ENCODE measurements at places on chromosomes 2 and 18.

GRCh38 chr2:19496646-19497045, 138.2 kb upstream of the OSR1 start:
- DNase-seq = no peak

DNA sequence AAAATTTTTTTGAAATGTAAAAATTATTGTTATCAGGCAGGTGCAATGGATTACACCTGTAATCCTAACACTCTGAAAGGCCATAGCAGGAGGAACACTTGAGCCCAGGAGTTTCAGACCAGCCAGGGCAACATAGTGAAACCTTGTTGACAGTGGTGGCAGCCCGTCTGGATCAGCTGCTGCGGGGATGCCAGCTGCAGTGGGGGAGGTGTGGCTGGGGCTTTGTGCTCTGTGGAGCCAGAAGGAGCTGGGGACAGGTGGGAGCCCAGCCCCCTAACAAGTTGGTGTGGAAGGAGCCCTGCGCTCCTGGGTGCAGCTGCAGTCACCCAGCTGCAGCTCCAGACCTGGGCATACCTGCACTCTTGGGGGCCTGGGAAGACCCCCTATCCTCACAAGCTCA, 182.4 kb upstream of the MC4R start:
- no peak for DNase-seq

DNA sequence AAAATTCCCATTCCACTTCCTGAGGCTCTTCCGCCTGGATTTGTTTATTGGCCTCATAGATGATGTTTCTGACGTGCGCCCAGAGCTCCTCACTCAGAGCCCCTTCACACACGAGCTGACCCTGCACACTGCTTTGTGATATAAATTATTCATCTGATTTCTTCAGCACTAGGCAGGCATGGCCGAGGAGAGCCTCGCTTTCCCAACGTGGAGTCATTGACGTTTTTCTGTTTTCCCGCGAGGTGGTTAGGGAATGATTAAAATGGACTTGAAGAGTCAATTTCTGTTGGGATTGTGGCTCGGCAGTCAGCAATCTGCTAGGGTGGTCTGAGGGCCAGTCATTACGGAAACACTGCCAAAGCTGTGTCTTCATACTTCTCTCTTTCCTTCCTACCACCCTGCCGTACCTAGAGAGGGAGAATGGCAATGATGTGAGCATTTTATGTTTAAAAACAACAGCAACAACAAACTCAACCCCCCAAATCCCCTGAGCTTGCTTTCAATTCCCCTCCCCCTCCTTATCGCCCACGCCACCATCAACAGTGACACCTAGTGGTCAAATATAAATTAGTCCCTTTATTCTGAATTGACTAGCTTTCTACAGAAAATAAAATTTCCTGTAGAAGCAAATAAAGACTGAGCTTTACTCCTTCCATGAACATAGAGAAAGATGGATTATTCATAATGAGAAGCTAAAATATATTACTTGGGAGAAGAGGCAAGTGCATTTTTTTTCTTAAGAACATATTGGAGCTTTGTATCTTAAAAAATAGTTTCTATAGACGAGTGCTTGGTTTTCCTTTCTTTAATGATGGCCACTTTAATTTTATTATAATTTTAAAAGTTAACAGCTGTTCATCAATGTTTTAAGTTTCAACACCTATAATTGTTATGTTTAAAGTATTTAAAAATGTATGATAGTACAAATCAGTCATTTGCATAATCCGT, 285.1 kb downstream of the MTX2 start:
- DNase-seq = peak; percentile 12

DNA sequence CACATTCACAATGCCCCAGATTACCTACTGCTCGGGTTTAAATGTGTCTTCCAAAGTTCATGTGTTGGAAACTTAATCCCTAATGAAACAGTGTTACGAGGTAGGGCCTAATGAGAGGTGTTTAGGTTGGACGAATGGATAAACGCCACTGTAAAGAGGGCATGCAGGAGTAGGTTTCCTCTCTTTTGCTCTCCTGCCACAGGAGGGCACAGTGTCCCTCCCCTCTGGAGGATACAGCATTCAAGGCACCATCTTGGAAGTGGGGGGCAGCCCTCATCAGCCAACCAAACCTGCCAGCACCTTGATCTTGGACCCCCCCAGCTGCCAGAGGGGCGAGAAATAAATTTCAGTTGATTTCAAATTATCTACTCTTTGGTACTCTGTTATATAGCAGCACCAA, 103.5 kb downstream of the TSHZ1 start:
- DNase-seq = no peak

DNA sequence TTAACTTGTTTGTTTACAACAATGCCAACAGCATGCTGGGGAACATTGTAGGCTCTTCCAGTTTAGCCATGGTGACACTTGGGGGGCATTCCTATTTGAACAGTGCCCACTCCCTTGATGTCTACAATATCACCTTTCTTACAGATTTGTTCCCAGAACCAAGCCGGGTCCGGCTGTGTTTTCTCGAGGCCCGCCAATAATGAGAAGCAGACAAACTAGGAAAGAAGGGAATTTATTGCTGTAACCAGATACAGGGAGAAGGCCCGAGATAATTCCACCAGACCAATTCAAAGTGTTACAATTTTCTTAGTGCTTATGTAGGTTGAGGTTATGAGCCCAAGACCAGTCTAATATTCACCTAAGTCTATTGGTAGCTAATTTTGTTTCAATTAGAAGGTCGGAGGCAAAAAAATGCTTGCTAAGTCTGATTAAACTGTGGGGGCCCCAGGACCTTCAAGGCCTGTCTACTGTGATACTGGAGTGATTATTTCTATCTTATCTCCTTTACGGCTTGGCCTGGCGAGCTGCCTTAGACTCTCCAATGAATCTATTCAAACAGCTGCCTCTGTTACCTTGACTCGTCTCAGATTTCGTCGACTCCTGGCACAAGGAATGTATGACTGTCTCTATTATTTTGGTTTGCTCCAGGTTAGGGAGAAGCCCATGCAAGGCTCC, 59.1 kb upstream of the PSME4 start:
- DNase-seq = peak; percentile 80

DNA sequence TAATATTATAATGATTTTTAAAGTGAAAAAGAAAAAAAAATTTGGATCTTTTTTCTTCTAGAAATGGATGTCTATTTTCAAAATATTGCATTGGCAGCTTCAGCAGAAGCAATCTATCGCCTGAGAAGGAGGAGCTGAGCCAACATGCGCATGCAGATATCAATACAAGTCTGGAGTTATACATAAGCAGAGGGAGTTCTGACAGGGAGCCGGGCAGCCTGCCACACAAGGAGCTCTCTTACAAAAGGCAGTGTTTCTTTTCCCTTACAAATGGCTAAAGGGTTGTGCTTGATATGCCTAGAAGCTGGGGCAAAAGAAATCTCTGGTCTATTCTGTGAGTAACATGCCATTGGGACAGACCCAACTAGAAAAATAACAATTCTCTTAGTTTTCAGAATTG, 291.9 kb upstream of the TRIB2 start:
- DNase-seq = no peak

- DNase-seq = no peak
These were observed 3.8 kb downstream of the LIPT1 start for GRCh38 chr2:99158599-99158998.

GRCh38 chr2:235413064-235413463, 80.8 kb upstream of the AGAP1 start:
- DNase-seq = no peak

GRCh38 chr2:40341198-40341597, 110.7 kb downstream of the SLC8A1 start:
- DNase-seq = peak; percentile 15

GRCh38 chr2:30231212-30231995, at the start of gene LBH:
TSS of gene LBH (plus strand) at chr2:30231534. CDS start at chr2:30231739, 205 bp downstream.
- DNase-seq = peak; percentile 41

DNA sequence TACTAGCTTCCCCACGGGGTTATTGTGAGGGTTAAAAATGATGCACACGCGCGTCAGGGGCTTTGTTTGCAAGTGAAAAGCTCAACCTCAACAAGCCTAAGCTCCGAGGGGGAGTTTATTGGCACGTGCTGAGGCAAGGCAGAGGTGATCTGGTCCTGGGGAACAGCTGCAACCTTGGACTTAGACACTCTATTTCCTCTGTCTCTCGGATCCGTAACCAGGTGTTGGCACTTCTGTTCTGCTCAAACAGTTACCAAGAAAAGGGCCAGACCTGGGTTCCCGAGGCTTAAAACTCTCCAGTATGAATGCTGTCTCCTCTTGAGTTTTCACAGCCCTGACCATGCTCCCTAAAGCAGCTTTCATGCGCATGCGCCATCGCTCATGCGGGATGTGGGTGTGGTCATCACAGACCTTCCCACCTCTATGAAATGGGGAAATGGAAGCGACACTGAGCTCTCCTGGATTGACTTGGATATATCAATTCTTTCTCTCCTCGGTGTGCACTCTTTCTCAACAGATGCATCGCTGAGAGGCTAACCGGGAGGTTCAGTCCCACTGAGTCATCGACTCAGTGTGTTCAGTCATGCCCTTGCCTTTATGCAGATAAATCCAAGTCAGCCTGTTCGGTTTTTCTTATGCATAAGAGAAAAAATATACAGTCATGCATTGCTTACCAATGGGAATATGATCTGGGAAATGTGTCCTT, 19.9 kb upstream of the RAB31 start:
- DNase-seq = no peak

GRCh38 chr2:3209258-3209657, 168.4 kb downstream of the EIPR1 start:
- no peak for DNase-seq

- DNase-seq = no peak
These were observed 191.0 kb downstream of the ZEB2 start for GRCh38 chr2:144328938-144329337.

DNA sequence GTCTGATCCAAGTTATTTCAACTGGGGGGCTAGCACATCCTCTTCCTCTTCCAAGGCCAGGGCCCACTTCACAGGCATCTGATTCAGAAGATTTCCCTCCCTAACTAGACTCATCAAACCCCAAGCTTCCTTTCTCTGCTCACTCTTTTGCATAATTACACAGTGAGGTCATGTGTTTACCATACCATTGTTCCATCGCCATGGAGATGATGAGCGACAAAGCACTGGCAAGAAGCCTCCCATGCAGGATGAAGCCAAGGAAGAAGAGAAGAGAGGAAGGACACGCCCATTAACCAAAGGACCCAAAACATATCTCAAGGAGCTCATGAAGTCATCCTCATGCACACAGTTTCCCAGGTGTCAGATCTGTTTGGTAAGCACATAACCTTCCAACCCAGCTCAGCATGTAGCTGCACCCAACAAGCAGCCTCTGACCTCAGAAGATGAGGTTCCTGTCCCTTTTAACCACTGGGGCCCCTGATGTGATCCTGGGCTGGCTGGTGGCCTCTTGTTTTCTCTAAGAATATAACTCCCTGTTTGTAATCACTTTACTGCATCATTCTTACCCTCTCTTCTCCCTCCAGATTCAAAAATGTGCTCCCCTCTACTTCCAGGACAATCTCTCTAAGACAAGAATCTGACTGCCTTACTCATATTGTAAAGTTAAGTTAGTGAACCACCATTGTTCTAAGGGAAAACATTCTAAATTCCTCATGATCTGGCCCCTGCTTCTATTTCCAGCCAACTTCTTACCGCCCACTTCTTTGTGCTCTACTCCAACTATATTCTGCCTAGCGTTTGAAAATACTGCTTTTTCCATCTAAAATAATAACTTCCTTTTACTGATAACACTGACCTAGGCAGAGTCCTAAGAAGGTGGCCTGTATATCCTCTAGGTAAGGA, 190.1 kb downstream of the TTC32 start:
- peak; percentile 96 for DNase-seq

- no peak for DNase-seq
These were observed 973.7 kb upstream of the POU3F3 start for GRCh38 chr2:103880081-103880834.

GRCh38 chr2:25313711-25314513, 27.8 kb downstream of the DNMT3A start:
- no peak for DNase-seq

GRCh38 chr2:51795248-51795888, 763.4 kb upstream of the NRXN1 start:
- DNase-seq = no peak

- DNase-seq = no peak
These were observed 46.7 kb downstream of the LYPD1 start for GRCh38 chr2:132623096-132623839.

DNA sequence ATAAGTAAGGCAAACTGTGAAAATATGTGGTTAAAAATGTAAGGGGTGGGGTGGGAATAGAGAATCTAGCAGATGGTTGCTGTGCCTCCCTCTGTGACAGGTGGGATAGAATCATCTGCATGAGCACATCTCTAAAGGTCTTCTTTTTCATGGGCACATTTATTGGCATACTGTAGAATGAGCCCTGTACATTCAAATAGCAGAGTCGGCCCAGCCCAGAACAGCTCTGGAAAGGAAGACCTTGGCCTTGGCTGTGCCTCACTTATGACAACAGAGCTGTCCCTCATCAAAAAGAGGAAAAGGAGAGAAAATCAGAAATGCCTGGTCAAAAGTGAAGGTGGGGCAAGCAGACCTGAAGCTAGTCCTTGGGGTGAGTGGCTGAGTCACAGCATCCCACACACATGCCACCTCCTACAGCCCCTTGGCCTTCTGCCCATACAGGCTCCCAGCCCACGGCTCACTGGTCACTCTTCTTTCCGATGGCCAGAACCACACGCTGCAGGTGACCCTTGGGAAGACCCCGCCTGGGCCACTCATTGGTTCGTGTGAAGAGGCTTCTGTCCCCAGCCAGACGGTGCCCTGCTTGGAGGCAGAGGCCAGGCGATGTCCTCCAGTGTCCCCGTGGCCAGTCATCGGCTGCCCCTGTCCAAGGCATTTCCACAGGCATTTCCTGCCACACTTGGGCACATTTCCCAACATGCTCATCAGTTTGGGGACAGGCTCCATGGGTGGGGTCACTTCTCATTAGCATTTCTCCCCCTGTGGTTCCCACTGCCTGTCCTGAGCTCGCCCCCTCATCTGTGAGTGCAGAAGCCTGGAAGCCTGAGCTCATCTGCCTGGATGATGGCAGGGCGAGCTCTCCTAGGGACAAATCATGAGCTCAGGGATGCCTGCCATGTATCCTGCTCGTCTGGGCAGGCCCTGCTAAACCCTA, 113.6 kb downstream of the MCFD2 start:
- DNase-seq = no peak

GRCh38 chr18:48928787-48929186, 22.0 kb downstream of the SMAD7 start:
- DNase-seq = no peak

GRCh38 chr2:54556621-54557121, 100.5 kb downstream of the SPTBN1 start:
- DNase-seq = peak; percentile 87

DNA sequence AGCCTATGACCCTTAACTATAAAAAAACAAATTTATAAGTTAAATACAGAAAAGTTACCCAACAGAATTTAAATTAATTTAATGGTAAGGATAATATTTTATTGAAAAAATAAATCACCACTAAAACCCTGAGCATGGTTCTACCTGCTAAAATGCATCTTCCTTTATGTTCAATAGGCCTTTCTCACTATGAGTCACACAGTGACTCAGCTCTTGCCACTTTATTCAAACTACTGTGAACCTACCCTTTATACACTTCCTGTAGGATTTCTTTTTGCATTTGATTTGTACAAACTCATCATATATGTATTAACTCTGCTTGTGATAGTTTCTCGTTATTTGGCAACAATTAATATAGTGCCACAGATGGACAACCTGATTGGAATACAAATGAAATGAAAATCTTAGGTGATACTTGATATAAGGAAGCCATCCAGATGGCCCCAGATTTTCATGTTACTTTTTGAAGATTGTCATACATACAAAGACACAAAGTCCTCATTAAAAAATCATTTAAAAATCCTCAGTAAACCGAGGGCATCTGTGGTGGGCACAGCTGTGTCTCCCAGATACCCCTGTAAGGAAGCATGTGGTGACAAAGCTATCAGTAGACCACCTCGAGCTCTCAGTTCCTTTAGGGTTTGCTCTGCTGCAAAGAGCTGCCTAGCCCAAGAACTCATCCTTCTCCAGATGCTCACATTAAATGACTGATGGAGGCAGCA, 55.2 kb upstream of the COBLL1 start:
- peak; percentile 79 for DNase-seq

All from NCI-H226 (cell line).